Hippocampal formation (tissue), 2 donors: ENCODE measurements at places on chromosomes 6 and 20.

GRCh38 chr6:30781395-30781742 lies 37.0 kb upstream of the IER3 start:
- no peak for DNase-seq

GRCh38 chr6:160765412-160765811 lies 63.4 kb downstream of the PLG start:
- no peak for DNase-seq

- no peak for DNase-seq
Observed at GRCh38 chr20:48619126-48620101, 208.4 kb downstream of the PREX1 start.

DNA sequence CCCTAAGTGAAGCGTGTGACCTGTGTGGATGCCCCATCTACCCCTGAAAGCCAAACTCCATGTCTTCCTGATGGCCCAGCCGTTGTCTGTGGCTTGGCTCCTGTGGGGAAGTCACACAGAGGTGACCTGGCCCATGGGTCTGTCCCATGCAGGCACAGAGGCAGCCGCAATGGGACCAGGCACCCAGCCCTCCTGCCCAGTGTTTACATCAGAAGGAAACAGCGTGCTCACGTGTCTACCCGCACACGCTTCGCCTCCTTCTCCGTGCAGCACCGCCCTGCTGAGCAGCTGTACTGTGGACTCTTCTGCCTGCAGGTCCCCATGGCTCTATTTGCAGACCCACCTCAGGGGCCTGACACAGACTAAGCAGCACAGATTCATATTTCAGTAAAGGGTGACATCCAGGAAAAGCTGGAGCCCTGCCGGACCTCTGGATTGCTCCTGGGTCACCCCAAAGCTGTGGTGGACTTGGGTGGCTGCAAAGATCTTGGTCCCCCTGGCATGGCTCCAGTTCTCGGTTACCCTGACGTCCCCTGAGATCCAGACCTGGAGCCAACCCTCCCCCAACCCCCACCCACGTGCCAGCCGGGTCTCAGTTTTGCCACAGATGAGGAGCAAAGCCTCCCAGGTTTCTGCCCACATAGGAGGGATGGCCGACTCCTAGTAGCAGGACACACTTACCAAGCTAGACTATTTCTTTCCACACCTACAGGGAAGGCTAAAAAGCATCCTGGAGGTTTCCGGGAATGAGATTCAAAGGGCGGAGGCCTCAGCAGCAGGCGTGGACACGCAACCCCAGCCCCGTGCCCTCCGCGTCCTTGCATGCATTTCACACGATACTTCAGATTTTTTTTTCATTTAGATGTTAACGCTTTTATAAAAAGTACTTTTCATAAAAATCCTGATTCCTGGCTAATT lies 120.3 kb downstream of the CDH4 start:
- DNase-seq: no peak

GRCh38 chr6:2552526-2553154 lies 198.1 kb downstream of the MYLK4 start:
- DNase-seq: no peak

DNA sequence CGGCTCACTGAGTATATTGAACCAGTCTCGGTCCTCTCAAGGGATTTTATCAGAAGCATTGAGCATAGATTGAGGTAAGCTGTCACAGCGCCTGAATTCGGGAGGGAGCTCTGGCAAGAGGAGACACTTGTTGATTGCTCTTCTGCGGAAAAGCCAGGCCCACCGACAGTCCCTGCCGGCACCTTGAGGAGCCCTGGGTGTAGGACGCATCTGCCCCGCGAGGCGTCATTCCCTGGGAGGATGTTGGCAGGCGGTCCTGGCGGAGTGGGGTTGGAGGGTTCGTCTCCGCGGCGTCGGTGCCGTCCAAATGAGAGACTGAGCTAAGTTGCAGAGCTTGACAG lies 843 bp downstream of the FBXO9 start:
- DNase-seq: no peak

- DNase-seq: no peak
Observed at GRCh38 chr6:3340358-3340802, 81.6 kb downstream of the PSMG4 start.

DNA sequence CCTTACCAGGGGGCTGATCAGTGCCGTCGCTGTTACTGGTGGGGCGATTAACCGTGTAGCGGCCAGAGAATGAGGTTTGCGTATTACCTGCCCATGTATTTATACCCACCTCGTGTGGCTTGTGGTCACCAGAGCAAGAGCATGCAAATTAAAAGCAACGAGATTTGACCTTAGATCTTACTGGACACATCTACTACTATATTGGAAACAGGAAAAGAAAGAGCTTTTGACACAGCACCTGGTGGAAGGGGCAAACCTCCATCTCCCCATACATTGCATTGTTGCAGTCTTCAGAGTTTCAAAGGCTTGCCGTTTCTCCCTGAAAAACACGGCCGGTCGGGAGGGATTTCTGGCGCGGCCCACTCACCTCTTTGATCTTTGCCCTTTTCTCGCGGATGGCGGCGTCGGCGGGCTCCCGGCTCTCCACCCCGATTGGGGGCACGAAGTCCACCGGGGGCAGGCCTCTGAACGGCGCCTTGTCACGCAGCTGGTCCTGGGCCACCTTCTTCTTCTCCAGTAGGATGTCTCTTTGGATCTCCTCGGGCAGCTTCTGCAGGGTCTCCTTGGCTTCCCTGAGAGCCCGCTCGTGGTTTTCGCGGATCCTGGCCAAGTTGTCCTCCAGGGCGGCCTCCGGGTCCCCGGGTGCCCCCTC lies 1.3 kb downstream of the MAN1A1 start:
- DNase-seq: no peak

DNA sequence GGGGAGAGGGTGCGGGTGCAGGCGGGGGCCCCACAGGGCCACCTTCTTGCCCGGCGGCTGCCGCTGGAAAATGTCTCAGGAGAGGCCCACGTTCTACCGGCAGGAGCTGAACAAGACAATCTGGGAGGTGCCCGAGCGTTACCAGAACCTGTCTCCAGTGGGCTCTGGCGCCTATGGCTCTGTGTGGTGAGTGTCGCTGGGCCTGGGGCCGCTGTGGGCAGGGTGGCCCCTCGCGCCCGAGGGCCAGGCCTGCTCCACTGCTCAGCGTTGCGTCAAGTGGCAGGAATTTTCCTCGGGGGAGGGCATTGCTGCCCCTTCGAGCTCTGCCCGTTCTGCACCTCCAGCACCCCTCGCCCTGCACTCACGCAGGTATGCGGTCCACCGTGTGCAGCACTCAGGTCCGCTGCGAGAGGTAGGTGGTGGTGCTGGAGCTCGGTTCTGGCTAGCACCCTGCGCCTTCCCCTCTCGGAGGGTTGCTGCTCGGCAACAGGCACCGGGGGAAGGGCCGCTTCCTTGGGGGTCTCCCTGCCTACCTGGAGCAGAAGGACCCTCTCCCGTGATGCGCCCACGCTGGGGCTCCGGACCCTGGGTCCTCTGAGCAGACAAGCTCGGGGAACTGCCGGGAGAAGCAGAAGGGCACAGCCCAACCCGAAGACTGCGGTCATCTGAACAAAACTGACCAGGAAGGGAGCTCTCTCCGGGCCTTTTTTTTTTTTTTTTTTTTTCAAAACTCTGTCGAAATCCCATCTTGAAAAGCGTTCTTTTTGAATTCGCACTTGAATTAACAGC lies 674 bp downstream of the MAPK14 start:
- no peak for DNase-seq

GRCh38 chr6:39572661-39573340 lies 152.4 kb downstream of the KIF6 start:
- DNase-seq: no peak

DNA sequence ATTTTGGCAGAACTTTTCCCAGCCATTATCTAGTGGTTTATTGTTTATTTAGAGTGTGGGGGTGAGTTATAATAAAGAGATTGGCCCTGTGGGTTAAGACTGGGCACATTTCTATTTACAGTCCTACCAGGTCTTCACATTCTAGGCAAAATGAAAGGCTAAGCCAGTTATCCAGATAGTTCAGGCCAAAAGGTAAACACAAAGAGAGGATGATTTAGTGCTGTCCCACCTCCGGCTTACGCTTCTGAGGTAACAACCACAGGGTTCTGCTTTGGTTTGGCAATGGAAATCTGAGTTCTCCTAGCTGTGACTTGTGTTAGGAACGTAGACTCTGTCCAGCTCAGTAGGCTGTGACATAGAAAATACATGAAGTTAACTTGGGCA lies 50.3 kb upstream of the PTPRK start:
- DNase-seq: no peak

DNA sequence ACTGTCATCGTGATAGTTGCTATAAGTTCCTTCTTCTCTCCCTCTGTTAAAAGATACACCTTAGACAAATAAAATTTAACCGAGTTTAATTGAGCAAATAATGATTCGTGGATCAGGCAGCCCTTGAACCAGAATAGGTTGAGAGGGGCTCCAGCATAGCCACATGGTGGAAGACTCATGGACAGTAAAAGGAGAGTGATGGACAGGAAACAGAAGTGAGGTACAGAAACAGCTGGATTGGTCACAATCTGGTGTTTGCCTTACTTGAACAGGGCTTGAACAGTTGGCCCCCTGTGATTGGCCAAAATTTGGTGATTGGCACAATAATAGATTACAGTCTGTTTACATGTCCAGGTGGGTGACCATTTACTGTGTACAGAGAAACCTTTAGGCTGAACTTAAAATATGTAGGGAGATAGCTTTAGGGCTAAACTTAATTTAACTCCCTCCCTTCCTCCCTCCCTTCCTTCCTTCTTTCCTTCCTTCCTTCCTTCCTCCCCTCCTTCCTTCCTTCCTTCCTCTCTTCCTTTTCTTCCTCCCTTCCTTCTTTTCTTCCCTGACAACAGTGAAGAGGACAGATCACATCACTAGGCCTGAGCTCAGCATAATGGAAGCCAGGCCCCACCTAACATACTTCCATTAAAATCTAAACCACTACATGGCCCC lies 531.8 kb upstream of the JARID2 start:
- DNase-seq: no peak

- no peak for DNase-seq
Observed at GRCh38 chr6:109486068-109486467, 3.0 kb upstream of the ZBTB24 start.

DNA sequence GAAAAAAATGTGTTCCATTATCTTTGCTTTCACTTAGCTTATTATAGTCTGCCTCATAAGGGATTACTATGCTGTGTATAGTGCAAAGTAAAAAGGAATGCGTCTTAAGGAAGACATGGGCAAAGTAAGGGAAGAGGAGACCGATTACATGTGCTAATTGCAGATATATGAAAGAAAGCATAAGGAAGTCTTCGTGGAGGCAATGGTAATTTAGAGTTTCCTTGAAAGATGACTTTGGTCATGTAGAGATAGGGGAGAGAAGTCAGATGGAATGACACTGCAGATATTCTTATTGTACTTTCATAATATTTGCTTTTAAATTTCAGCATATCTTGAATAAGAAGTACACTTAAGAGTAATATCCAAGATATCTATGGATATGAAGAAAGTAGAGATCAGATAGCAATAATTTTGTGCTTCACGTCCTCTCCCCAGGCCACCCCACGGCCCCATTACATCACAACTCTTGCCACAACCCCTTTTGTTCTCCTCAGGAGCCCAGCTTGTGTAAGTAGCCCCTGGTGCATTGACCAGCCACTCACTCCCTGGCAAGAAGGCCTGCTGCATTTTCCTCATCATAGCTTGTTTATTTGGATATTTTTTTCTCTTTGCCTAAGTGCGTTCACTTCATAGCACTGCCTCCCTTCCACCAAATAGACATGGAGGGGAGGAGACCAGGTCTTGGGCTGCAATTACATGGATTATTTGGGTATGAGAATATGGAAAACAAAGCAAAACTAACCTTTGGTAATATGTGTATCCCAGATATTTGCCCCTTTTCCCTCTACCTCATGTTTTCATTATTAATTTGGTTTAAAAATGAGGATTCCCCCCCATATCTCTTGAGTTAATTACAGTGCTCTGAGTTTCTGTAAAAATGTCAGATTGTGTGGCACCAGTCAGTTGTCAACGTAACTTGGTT lies 30.7 kb upstream of the COL10A1 start:
- no peak for DNase-seq

- no peak for DNase-seq
Observed at GRCh38 chr20:25198663-25199383, 3.3 kb downstream of the ENTPD6 start.

- no peak for DNase-seq
Observed at GRCh38 chr6:36722879-36723278, 25.3 kb downstream of the RAB44 start.

- DNase-seq: no peak
Observed at GRCh38 chr20:7765221-7765620, 175.0 kb downstream of the HAO1 start.

DNA sequence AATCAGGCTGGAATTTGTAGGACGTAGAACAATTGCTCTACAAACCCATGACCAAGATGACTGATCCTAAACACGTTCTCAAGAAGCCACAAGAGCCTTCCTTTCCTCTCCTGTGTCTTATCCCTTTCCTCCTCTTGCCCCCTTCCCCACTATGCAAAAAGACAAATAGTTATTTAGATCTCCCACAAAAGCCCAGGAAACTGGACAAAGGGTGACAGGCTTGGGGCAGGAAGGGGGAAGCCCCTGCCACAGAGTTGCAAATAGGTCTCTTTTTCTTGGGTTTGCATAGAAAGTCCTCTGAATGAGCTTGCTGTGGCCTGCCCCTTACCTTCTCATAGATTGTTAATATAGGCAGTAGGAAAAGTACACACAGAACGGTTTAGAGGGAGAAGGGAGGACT lies 377.1 kb upstream of the BTBD3 start:
- no peak for DNase-seq

GRCh38 chr6:72784071-72784470 lies 162.2 kb downstream of the KCNQ5 start:
- no peak for DNase-seq

DNA sequence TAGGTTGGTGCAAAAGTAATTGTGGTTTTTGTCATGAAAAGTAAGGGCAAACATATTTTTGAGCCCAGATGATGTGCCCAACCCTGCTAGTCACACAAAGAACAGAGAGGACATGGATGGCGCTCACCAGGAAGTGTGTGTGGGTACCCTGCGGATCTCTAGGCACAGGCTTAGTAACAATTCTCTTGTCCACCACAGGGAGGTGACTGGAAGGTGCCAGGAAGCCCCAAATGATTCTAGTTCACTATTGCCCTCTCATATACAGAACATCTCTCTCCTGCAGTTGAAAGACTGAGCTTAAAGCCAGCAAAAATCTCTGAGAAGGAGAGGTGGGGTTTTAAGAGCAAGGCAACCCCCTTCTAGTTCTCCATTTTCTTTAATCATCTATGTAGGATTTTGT lies 272.1 kb upstream of the TAB2 start:
- DNase-seq: no peak

DNA sequence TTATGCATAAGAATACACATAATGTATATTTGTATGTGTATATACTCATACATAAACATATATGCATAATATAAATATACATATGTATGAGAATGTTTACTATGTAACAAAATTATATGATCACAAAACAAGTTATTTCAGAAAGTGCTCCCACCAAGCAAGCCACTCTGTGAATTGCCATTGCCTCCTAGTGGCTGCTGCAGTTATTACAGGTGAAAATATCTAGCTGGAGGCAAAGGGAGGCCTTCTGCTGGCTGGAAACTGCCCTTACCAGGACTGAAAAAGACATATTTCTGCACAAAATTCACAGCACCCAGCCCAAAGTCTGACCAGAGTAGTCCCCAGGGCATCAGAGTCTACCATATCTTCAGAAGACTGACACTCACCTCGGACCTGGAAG lies 14.4 kb upstream of the ADAM33 start:
- DNase-seq: no peak
